Colonic mucosa (tissue), 4 donors: ENCODE measurements at places on chromosomes 3 and 15. TPM values are rescaled to one million over a fixed set of nuclear protein-coding genes. Genes with fewer than 3 reads are reported as not detected.

- H3K27me3 ChIP-seq, result no peaks in the 10 kb centered on the region
- DNase-seq, result no peak
- H3K4me3 ChIP-seq, result no peak overlapping the region
- no peak overlapping the region for H3K27ac ChIP-seq
Measured at GRCh38 chr3:20450611-20451010, 264.6 kb upstream of the SGO1 start.

DNA sequence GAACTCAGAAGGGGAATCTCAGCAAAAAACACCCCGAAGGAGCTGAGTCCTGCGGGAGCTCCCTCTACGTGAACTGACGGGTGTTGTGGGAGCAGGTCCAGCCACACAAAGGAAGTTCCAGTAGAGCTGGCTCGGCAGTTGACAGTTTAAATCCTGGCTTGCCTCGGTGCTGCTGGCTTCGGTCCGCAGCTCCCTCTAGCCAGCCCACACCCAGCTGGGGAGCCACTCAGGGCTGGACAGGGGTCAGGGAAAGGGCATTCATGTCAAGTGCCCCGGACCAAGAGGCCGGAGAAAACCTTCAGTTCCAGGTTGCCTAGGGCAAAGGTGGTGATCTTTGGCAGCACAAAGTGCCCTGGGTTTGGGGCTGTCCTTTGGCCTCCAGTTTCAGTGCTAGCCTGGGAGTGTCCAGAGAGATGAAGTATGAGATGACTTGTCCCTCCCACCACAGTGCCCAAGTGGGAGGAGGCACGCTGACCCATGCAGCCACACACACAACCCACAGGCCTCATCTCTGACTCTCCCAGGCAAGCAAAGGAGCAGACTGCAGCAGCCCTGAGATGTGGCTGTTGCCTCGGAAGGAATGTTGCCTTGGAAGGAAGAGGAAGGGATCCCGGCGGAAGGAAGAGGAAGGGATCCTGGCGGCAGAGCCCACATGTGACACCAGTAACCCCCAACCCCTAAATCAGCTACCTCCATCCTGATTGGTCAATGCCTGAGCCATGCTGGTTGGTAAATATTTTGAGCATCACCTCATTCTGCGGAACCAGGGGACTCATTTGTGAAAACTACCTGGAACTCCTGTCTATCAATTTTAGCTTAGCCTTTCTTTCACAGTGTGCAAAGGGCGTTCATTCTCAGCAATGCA is 13.9 kb upstream of the ANPEP start:
- H3K36me3 ChIP-seq, result peaks cover under 1% of the 10 kb centered on the region
- no peaks in the 10 kb centered on the region for H3K27me3 ChIP-seq
- peak overlapping the region; percentile 19 for H3K27ac ChIP-seq
- peak; percentile 53 for DNase-seq
- H3K4me1 ChIP-seq, result peaks cover 7% of the 10 kb centered on the region

DNA sequence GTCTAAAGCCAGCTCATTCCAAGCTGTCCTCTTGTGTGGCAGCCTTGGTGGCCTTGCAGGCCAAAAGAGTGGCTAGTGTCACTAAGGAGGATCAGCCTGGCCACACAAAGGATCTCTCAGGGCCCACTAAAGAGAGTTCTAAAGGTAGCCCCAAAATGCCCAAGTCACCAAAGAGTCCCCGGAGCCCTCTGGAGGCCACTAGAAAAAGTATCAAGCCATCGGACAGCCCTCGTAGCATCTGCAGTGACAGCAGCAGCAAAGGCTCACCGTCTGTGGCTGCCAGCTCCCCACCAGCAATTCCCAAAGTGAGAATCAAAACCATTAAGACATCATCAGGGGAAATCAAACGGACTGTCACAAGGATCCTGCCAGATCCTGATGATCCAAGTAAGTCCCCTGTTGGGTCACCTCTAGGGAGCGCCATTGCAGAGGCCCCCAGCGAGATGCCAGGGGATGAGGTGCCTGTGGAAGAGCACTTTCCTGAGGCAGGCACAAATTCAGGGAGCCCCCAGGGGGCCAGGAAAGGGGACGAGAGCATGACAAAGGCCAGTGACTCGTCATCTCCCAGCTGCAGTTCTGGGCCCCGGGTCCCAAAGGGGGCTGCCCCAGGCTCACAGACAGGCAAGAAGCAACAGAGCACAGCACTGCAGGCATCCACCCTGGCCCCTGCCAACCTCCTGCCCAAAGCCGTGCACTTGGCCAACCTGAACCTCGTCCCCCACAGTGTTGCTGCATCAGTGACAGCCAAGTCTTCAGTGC is 33.5 kb upstream of the ALPK3 start:
- no peak overlapping the region for H3K4me3 ChIP-seq
- DNase-seq, result no peak
- H3K36me3 ChIP-seq, result peaks cover 14% of the 10 kb centered on the region
- H3K4me1 ChIP-seq, result no peaks in the 10 kb centered on the region
- no peaks in the 10 kb centered on the region for H3K27me3 ChIP-seq

The RHCG gene
- total RNA-seq, result 0.48 TPM

The HHATL gene
- 0.50 TPM for total RNA-seq
